IPS DF 19.7 (cell line): ENCODE measurements at places on chromosomes 11 and 22.

DNA sequence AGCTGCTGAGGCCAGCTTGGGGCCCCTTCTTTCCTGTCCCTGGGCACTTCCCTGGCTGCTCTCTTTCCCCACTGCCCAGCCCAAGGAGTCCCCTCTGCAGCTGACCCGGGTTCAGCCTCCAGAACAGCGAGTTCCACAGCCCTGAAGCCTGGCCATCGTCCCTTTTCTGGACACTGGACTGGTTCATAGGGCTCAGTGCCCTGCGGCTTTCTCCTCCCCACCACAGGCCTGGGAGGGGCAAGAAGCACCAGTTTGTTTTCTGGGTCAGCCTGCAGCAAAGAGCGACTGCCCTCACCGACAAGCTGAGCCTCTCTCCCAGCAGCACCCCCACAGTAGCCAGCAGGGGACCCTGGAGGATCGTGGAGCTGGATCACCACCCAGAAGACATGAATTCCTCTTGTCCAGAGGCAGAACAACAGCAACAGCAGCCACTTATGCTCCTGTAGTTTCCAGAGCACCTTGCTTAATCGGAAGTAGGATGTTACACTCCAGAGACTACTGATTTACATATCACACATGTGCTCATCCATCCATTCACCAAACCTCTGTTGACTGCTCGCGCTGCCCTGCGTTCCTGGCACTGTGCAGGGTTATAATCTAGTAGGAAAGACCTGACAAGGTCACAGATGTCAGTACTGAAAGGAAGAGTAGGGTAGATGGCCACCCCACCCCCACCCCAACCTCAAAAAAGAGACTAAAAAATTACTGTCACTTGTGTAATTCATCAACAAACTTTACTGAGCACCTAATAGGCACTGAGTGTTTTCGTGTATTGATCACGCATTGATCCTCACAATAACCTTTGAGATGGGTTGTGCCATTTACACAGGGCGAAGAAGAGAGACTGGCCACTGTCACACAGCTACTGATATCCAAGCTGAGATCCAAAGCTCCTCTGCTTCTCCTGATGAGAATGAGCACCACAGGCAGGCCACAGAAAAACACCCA lies 13.0 kb upstream of the CXCR5 start:
- no peak for DNase-seq

DNA sequence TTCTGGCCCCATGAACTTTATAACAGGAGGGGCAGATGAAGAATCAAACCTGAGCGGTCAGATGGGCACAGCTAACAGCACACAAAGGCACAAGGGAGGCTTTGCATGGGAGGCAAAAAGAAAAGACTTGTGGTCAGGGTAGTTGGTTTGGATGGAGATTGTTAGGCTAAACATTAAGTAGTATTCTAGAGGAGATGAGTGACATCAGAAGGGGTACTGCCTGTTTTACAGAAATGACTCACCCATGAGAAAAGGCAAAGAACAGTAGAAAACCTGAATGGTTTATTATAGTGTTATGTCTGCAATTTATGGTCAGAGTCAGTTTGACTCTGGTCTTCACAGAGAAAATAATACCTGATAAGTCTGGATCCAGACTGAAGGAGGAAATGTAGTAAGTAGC lies 129.8 kb upstream of the KIRREL3 start:
- DNase-seq = no peak

DNA sequence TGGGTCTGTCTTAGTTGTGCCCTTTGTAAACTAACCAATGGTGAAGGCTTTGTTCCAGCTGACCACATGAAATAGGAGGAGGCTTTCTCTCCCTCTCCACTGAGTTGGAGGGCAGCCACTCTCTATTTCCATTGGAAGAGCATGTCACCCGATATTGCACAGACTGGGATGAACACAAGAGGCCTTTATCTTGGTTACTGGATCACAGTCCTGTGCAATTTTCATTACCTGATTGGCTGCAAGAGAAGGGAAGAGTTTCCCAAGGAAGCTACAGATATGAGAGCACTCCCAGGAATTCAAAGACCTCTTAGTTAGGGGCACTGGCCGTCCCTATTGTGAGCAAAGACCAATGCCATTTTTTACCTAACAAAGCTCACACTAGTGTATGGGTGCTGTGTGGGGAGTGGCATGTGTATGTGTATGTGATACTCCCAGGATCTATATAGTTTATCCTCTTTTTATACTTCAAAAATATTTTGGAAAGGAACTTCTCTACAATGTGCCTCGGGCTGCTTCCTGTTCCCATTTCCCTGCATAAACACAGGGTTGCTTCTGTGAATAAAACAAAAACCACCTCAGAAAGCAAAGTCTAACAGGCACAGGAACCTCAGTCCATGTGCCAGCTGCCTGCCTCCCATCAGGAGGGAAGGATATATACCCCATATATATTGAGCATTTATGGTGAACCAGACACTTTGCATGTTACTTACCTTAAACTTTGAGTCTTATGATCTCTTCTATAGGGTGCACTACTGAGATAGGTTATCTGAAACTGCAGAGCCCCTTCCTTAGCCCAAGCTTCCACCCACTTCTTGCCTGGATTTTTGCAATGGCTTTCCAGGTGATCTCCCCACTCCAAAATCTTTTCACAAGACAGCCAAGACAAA lies 126.5 kb downstream of the RASSF10 start:
- no peak for DNase-seq

DNA sequence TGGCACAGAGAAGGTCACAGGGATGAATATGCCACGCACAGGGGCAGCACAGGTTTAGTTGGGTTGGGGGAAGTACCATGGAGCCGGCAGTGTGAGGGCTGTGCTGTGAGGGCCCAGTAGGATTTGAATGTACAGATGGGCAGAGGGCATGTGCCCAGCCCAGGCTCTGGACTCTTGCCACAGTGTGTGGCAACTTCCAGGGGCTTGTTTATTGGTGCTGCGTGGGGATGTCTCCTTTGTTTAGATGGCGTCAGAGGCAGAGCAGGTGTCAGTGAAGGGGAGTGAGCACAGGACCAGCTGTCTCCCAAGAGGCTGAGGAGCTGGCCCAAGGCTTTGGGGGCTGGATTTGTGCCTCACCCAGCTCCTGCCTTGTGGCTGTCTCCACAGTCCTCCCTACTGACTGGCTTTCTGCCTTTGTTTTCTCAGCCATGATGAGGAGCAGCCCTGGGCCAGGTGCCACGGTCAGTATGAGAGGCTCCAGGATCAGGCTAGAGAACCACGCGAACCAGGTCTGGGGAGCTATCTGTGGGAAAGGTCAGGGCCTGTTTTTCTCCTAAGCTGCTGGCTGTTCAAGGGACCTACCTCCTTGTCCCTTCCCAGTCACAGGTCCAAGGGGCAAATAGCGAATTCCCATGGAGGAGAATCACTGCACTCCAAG lies 21.9 kb downstream of the SUN2 start:
- DNase-seq = no peak

DNA sequence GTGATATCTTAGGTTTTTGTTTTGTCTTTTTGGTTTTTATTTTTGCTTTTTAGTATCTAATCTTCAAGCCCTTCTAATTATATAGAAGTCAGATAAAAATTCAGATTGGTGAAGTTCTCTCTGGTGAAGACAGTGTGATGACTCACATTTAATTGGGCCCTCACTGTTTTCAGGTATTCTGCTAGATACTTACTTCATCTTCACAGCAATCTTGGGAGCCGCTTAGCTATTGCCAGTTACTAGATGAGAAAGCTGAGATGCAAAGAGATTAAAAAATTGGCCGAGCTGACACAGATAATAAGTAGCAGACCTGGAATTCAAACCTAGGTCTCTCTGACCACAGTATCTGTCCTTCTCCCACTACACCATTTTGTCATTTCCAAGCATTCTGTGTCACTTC lies 75.0 kb downstream of the PPP2R1B start:
- no peak for DNase-seq

DNA sequence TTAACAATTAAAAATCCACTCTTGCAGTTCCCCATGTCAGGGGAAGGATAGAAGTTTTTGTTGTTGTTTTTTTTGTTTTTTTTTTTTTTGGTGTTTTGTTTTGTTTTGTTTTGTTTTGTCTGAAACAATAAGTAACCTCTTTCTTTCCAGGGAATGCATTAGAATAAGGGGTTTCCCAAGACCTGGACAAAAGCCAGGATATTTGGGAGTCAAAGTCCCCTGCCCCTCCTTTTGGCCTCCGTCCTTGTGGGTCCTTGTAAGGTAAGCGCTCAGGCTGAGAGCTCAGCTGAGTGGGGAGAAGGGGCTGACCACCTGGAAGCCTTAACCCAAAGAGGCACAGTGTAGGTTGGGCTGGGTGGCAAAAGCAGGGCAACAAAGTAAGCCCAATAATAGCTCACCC lies 515.4 kb downstream of the SOX6 start:
- DNase-seq = no peak

- no peak for DNase-seq
These were observed 27.7 kb upstream of the CHKA start for GRCh38 chr11:68148879-68149278.

- DNase-seq = no peak
These were observed 1.5 kb upstream of the WNT11 start for GRCh38 chr11:76207642-76208401.

DNA sequence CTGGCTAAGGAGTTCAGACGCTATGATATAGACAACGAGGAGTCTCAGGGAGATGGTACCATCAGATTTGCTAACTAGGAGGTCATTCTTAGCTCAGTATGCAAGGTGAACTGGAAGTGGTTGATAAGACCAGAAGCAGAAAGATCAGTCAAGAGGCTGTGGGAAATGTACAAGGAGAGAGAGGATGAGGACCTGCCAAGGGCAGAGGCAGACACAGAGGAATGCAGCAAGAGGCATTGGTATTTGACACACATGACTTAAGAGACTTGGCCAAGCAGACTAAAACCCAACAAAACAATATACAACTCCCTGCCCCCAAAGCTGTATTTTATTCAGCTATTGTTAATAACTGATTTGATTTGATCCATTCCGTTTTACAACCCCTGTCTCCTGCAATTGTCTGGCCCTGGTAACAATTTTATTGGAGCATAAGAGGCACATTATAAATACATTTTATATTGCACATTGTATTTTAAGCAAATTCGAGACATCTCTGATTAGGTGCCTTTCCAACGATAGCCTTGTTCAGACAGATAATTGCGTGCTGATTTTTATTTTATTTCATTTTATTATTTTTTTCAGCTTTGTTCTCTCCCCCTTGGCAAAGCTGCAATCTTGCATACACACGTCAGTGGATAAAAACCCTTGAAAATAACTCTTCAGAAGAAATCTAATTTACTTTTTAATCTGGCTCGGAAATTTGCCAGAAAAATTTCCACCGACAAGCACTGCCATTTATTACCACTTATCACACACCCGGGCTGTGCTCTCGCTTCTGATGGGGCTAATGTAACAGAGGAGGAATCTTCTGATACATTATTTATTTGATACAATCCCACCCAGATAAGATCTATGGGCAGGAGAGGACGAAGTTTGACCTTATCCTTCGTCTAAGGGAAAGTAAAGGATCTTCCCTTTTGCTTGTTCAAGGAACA lies 237.8 kb downstream of the NXPE2 start:
- DNase-seq = no peak

DNA sequence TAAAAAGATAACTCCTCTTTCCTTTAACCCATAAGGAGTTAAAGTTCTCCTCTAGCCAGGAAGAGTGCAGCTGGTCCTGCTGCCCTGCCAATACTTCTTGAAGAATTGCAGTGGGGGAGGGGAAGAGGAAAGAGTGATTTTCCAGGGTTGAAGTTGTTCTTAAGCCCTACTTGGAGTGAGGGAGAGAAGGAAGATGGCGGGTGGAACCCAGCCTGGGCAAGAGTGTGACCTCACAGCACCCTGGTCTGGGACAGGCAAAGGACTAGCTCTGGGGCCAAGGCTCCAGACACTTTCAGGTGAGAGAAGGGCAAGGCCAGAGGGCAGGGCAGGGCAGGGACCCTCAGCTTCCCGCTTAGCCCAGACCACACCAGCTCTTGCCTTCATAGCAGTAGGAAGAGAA lies 6.6 kb downstream of the TNKS1BP1 start:
- no peak for DNase-seq

- DNase-seq = no peak
These were observed 8.4 kb downstream of the LRRC74B start for GRCh38 chr22:21054046-21054713.

DNA sequence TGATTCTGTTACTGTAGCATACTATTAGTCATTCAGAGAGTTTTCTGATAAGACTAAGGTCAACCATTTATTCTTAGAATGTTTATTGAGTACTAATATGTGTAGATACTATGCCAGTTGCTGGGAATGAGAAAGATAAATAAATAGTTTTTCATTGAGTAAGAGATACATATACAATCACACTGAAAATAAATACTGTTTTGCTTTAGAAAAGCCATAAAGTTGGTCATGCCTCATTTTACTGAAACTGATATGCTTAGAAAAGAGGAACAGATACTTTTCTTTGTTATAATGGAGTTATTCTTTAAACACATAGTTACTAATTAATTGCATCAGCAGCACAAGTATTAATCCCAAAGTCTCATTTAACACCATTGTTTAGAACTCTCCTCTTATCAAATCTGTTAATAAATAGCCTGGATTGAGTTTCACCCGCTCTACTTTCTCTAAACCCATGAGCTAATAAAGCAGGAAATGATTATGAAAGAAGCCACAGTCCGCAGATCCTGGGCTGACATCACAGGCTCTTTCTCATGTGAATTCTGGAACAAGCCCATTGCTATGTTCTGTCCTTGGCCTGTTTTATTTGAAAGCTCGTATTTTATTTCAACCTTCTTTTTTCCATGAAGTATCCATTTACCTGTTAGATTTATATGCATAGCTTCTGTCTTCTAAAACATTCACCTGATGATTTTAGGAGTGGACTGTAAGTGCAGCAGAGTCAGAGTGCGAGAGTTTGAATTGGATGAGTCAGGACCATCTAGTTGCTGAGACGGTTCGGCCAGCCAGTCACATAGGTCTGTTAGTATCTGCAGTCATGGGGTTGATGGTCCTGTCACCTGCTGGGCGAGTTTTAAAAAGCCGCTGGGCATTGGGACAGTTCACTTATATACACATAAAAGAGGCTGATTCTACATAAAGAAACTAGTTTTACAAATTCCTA lies 35.5 kb downstream of the PIWIL4 start:
- no peak for DNase-seq

DNA sequence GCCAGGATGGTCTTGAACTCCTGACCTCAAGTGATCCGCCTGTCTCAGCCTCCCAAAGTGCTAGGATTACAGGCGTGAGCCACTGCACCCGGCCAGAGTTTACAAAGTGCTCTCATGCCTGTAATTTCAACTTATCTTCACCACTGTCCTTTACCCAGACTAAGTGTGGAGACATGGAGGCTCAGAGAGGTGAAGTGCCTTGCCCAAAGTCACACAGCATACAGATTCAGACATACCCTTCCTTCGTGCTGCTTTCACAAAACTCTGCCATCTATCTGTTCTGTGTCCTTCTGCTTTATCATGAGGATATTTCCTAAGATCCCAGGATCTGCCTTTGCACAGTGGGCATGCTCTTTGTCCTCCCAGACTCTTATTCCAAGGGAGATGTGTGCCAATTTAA lies 143.6 kb upstream of the SYT13 start:
- DNase-seq = no peak
